ENCODE measurements at places on chromosomes 2 and 18.

DNA sequence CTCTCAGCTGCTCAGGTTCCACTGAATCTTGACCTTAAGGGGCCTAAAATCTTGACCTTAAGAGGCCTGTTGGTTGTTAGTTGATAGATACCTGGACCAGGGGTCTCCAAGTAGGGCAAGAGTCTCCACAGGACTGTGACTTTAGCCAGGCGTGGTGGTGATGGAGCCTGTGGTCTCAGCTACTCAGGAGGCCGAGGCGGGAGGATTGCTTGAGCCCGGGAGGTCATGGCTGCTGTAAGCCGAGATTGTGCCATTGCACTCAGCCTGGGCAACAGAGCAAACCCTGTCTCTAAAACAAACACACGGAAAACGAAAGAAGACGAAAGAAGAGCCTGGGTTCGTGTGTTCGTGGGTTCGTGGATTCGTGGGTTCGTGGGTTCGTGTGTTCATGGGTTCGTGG, 120.2 kb upstream of the CTDP1 start:
- no peak for DNase-seq

GRCh38 chr2:128420131-128420530, 101.5 kb upstream of the HS6ST1 start:
- DNase-seq: no peak

DNA sequence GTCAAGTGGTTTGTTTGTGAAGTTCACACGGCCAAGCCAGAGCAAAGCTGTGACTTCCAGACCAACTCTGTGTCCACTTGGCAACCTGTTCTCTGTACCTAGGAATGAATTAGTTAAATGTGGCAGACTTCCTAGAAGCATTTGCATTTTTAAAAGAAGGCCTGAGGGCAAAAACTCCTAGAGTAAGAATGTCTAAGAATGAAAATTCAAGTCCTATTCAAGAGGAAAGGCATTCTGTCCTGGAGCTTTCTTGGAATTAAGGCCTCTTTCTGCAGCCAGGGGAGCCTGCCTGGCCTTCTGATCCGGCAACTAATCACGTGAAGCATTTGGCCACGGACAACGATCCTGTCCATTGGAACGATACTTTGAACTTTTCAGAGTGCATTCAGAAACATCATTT, 155.0 kb downstream of the SETBP1 start:
- no peak for DNase-seq

- DNase-seq: no peak
Measured at GRCh38 chr2:121640380-121641316, 8.6 kb downstream of the CLASP1 start.

DNA sequence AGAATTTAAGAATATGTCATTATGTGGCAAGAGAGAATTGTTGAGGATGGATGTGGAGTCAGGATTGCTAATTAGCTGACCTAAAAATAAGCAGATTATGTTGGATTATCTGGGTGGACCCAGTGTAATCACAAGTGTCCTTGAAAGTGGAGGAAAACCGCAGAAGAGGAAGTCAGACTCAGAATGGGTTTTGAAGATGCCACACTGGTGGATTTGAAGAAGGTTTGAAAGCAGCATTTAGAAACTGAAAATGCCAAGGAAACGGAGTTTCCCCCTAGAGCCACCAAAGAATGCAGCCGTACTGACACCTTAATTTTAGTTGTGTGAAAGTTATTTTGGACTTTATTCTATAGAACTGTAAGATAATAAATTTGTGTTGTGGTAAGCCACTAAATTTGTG, 41.6 kb upstream of the DPP10 start:
- no peak for DNase-seq

GRCh38 chr18:59029663-59030429, 109.8 kb upstream of the SEC11C start:
- DNase-seq: no peak

DNA sequence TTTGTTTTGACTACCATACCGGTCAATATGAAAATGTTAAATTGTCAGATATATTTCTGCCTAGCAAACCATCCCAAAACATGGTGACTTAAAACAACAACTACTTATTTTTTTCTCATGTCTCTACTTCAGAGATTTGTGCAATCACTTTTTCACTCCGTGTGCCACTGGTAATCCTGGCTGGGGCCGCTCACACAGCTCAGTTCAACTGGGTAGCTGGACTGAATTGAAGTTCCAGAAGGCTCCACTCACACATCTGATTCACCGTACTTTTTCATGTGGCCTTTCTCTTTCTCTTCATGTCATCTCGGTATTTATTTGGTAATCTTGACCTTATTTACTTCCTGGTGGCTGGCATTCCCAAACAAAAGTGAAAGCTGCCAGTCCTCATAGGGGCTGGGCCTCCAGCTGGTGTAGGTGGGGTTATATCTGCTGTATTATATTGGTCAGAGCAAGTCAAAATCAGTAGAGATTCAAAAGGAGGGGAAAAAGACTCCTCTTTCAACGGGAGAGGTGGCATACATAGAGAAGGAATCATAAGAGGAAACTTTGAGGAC, 513.9 kb upstream of the NXPH2 start:
- no peak for DNase-seq

GRCh38 chr2:177118636-177119035, 94.0 kb upstream of the HNRNPA3 start:
- DNase-seq: no peak

DNA sequence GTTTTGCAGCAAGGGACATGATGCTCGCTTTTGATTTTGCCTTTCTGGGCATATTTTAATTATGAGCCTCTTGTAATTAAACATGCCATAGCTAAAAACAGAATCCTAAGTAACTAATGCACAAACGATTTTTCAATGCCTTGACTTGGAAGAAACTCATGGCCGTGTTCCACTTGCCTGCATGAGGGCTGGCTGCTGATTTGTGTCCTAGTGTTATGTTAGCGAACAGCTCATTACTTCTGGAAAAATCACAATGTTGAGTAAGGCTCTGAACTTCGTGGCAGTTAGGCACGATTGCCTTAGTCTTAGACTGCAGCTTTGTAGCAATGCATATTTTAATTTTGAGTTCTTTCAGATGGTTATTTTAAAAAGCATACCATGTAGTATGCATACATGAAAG, 4.5 kb downstream of the THSD7B start:
- no peak for DNase-seq

DNA sequence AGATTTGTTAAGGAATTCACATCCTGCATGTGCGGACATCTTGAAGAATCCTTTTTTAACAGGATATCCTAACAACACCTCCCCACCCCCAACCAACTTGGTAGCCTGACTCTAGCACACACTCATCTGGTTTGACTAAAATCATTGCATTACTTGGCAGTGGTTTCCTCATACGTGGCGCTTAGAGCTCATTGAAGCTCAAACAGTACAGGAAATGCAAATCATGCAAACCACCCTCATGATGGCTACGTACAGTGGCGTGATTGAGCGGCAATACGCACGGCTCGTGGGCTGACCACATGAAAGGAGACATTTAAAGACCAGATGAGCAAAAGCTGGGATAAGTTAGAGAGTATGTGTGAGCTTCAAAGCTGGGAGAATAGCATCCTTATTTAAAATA, 336.2 kb downstream of the ZEB2 start:
- DNase-seq: peak; percentile 74

DNA sequence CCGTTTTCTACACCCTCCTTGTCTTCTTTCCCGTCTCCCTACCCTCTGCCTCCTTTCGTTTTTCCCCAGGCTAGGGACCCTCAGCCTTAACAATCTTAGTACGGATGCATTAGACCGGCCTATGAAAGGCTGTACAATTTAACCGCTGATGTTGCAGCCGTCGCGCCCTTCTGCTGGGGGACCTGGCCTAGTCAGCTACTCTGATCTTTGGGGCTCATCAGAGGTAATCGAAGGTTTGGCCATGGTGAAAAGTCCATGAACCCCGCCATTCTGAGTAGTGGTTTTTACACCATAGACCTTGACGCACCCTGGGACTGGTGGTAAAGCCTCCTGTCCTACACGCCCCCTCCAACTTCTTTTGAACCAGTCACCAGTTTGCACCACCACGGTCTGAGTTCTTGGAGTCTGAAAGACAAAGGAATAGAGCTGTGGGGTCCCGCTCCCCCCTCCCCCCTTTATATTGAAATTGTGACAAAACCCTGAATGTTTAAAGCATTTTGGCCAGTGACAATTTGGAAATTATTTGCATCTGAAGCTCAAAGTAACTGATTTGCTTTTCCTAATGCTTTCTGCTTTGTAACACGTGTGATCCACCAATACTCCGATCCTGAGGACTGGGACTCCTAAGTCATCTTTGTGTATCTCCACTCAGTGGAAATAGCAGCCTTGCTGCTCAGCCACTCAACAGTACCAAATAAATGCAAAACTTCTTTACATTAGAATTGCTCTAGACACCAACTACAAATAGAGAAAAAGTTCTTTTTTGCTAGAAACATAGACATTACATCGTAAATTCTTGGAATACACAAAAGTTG, 642 bp upstream of the SRSF7 start:
- no peak for DNase-seq

DNA sequence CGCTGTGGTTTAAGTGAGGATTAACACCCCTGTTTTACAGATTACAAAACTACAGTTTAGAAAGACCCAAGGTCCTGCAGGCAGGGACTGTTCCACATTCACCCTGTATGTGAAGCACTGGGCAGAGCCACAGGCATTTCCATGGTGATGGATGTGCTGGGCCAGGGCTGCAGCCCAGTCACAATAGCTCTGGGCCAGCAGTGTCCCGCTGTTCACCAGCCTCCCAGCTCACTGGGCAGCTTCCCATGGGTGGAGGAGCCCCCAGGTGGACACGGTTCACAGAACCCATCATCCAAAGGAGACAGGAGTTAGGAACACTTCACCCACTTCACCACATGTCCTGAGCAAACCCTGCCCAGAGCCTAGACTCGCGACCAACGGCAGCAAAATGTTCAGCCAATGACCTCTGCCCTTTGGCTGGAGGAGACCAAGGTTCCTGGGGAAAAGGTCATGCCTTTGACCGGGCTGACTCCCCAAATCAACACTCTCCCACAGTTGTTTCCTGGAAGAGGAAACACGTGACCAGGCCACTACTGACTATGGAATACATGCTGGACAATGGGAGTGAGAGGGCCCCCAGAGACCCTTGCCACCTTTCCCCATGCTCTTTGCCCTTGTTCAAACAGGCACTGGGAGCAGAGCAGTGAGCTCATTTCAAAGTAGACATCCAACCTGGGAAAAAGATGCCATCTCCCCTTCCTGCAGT, 28.0 kb upstream of the SLC35F6 start:
- DNase-seq: no peak

- no peak for DNase-seq
Measured at GRCh38 chr18:5294113-5294456, 1.4 kb downstream of the ZBTB14 start.

GRCh38 chr2:213001297-213001910, 150.0 kb downstream of the IKZF2 start:
- no peak for DNase-seq

DNA sequence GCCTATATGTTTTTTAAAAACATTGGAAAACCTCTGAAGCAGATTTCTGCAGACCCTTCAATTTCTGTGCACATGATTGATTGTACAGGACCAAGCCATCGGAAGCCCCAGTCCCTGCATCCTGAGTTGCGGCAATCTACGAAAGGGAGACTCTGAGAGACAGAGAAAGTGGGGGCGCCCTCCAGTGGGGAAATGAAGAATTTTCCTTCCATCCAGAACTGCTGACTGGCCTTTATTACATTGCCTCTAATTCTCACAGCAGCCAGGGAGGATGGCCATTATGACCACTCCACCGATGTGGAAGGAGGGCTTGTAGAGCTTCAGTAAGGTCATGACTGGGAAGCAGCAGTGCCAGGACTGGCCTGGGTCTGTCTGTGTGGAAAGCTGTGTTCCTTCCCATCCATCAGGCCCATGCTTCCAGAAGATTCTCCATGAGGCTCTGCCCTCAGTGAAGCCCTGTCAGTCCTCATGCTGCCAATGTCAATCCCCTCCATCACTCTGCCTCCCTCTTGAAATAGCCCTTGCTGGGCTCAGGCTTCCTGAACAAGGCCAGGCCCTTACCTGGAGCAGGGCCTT, 20.0 kb upstream of the RESP18 start:
- DNase-seq: peak; percentile 65

DNA sequence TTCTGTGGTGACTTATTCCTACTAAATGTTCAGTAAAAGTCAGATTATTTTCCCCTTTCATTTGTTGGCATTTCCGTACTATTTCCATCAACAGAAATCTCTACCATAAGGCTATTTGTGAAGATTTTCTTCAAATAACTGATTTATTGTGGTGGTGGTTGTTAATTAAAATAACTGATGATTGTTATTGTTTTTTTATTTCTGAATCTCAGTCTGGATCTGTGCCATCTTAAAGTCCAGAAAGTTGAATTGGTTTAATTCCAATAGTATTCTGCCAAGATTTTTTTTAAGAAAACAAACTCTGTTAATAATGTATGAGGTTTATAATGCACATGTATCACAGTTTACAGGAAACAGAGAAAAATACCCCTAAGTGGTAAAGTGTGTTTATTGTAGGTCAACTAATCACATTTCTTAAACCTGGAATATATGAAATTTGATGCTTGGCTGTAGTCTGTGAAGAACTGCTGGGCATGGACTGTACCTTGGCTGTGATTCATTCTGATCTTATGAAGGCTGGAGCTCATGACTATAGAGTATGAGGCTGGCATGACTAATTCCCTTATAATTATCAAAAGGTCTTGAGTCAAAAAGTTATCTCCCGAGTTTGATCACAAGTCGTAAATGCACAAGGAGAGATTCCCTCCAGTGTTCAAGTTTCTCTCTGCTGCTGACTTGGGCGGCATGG, 134.2 kb upstream of the RND3 start:
- DNase-seq: no peak

- DNase-seq: no peak
Measured at GRCh38 chr2:190350371-190350770, 7.0 kb downstream of the INPP1 start.

DNA sequence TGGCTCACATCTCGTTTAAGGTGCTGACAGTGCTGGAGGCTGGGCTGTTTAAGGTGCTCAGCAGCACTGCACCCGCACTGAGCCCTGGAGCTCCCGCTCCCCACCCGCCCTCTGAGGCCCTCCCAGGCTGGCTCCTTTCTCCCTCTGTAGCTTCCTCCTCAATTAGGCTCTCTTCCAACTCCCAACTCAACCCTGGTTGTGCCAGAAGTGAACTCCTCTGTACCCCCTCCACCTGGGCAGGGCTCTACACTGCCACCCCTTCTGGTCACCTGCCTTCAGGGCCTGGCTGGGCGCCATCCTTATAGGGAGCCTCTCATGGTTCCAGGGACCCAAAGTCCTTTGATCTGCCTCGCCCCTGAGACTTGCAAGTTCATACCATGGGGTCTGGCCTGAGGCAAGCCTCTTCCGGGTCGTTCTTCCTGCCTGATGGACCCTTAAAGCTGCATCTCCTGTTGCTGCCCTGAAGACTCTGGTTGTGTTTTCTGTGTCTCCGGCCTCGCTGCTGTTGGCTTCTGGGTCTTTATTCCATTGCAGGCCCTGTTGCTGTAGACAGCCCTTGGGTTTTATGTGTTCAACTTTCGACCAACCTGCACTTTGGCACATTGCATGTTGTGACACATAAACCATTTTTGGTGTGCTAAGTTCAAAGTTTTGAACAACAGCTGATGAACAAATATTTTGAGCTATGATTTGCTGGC, 199.6 kb downstream of the LDLRAD4 start:
- DNase-seq: no peak

Measured in activated CD8-positive, alpha-beta memory T cell treated with anti-CD3 and anti-CD28 coated beads, Interleukin-2, amount 50 U/mL, for 4 hours (primary cell).